ENCODE measurements at places on chromosomes 5 and 9. TPM values are rescaled to one million over a fixed set of nuclear protein-coding genes. Genes with fewer than 3 reads are reported as not detected.

DNA sequence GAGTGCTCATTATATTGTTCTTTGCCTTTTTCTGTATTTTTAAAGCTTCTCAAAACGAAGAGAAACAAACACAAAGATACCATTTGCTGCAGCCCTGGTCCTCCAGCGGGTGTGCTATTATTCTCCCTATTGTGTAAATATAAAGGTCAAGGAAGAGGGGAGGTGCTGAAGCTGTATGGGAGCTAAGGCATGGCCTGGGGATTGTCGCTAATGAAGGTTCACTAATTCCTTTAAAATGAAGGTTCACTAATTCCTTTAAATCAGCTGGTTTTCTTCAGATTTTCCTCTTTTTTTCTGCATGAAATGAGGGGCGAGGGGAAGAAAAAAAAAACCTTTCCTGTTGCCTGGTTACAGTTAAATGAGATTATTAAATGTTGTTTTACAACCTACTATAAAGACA lies 74.5 kb upstream of the MAP1B start:
- no peak overlapping the region for H3K4me3 ChIP-seq
- no peaks in the 10 kb centered on the region for H3K36me3 ChIP-seq
- no peak overlapping the region for H3K27ac ChIP-seq
- no peak for DNase-seq

- no peaks in the 10 kb centered on the region for H3K27me3 ChIP-seq
- no peaks in the 10 kb centered on the region for H3K36me3 ChIP-seq
- peaks cover 53% of the 10 kb centered on the region for H3K4me1 ChIP-seq
- H3K4me3 ChIP-seq = no peak overlapping the region
These were observed 34.3 kb downstream of the MAP3K1 start for GRCh38 chr5:56849671-56850070.

DNA sequence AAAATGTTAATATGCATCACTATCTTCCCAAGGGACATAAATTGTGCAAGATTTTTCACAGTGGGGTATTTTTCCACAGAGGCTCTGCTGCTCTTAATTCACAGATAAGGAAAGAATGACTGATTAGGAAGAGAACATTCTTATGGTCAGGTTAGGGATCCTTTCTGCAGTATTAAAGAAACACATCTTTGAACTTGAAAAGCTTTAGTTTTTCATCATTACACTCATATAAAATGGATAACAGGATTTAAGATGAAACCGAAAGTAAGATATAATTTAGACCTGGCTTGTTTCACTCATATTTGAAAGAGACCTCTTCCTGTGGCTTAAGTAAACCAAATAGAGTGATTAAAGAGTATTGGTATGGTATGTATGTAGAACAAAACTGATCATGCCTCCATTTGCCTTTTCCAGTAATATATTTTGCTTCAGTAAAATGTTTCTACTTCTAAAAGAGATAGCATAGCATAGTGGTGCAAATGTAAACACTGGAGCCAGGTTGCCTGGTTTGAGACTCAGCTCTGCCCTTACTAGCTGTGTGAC lies 160.0 kb downstream of the PRR16 start:
- H3K36me3 ChIP-seq = no peaks in the 10 kb centered on the region
- DNase-seq = no peak
- H3K4me1 ChIP-seq = no peaks in the 10 kb centered on the region
- no peaks in the 10 kb centered on the region for H3K27me3 ChIP-seq
- no peak overlapping the region for H3K27ac ChIP-seq
- no peak overlapping the region for H3K4me3 ChIP-seq

GRCh38 chr5:78293851-78294247 lies 649 bp downstream of the AP3B1 start:
- peak overlapping the region; percentile 85 for H3K4me3 ChIP-seq
- H3K27ac ChIP-seq = peak overlapping the region; percentile 94
- no peaks in the 10 kb centered on the region for H3K27me3 ChIP-seq
- peaks cover 37% of the 10 kb centered on the region for H3K4me1 ChIP-seq

- no peaks in the 10 kb centered on the region for H3K27me3 ChIP-seq
- no peaks in the 10 kb centered on the region for H3K36me3 ChIP-seq
- no peak overlapping the region for H3K4me3 ChIP-seq
- H3K4me1 ChIP-seq = no peaks in the 10 kb centered on the region
These were observed 10.4 kb upstream of the WNK2 start for GRCh38 chr9:93173365-93174051.

DNA sequence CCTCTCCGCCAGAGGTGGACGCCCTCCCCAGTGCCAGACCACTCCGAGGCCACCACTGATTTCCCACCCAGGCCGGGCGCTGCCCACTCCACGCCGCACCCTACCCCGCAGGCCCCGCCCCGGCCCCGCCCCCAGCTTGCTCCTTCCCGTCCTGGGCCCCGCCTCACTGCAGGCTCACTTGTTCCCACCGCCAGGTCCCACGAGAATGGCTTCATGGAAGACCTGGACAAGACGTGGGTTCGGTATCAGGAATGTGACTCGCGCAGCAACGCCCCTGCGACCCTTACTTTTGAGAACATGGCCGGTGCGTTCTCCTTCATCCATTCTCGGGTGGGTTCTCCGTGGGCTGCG lies 6.5 kb downstream of the LRRC26 start:
- no peak overlapping the region for H3K27ac ChIP-seq
- H3K4me1 ChIP-seq = peaks cover 45% of the 10 kb centered on the region
- H3K27me3 ChIP-seq = peaks cover 6% of the 10 kb centered on the region
- H3K36me3 ChIP-seq = no peaks in the 10 kb centered on the region
- DNase-seq = no peak

Gene PCDHB13
- total RNA-seq = 9.6 TPM

Gene IL4
- total RNA-seq = not detected

DNA sequence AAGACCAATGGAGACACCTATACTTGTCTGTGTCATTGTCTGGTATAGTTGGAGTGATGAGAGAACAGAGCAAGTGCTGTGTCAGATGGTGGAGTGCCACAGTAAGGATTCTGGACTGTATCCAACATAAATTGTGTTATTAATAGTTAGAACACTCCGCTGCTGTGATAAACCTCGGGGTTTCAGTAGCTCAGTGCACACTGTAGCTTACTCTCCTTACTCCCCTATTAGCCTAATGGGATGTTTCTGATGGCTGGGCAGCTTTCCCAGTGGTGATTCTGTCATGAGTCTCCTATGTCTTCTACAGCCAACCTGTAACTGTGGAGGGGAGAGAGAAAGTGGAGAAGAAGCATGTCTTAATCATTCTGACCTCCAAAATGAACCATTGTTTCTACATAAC lies 127.6 kb upstream of the PTCH1 start:
- no peak overlapping the region for H3K4me3 ChIP-seq
- DNase-seq = no peak
- H3K27ac ChIP-seq = no peak overlapping the region
- no peaks in the 10 kb centered on the region for H3K36me3 ChIP-seq

Gene TRIM36
- total RNA-seq = 12.7 TPM

DNA sequence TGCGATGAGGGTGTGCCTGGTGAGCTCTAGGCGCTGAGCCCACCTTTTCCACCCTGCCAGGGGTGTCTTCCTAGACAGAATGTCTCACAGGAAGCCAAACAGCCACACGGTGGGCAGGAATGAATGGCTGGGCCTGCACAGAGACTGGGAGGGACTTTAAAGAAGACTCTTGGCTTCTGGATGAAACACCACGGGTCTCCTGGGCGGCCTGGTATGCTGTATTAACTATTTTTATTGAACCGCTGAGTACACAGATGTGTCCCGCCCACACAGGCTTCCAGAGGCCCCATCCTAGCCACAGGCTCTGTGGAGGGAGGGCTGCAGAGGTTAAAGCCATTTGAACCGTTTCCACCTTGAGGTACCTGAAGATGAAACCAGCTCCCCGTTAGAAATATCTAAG lies 115.2 kb upstream of the CXCL14 start:
- DNase-seq = no peak
- H3K4me1 ChIP-seq = no peaks in the 10 kb centered on the region
- H3K27ac ChIP-seq = no peak overlapping the region
- H3K4me3 ChIP-seq = no peak overlapping the region
- no peaks in the 10 kb centered on the region for H3K36me3 ChIP-seq
- no peaks in the 10 kb centered on the region for H3K27me3 ChIP-seq
